ENCODE measurements at places on chromosomes 7 and 10.

- DNase-seq, result no peak
Measured at GRCh38 chr7:70778585-70778984, 353.4 kb upstream of the GALNT17 start.

GRCh38 chr7:132940084-132940483 lies 141.8 kb downstream of the CHCHD3 start:
- no peak for DNase-seq

- no peak for DNase-seq
Measured at GRCh38 chr10:21825345-21825744, 178.2 kb downstream of the DNAJC1 start.

- DNase-seq, result no peak
Measured at GRCh38 chr7:53218730-53219504, 183.5 kb downstream of the POM121L12 start.

- no peak for DNase-seq
Measured at GRCh38 chr10:122244001-122244975, 26.8 kb upstream of the BTBD16 start.

DNA sequence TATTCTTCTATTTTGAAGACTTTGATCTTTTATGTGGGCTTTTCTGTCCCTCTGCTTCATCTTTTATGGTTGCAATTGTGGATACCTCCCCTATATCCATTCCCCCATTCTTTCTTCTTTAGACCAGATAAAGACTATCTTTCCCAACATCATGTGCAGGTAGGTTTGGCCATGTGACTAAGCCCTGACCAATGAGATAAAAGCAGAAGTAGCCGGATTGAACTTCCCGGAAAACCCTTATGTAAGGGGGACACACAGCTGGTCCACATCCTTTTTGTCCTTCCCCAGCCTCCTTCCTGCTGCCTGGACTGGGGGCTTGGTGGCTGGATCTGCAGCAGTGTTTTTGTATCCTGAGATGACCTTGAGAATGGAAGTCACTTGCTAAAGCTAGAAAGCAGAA lies 33.5 kb upstream of the EXOC6 start:
- DNase-seq, result no peak

DNA sequence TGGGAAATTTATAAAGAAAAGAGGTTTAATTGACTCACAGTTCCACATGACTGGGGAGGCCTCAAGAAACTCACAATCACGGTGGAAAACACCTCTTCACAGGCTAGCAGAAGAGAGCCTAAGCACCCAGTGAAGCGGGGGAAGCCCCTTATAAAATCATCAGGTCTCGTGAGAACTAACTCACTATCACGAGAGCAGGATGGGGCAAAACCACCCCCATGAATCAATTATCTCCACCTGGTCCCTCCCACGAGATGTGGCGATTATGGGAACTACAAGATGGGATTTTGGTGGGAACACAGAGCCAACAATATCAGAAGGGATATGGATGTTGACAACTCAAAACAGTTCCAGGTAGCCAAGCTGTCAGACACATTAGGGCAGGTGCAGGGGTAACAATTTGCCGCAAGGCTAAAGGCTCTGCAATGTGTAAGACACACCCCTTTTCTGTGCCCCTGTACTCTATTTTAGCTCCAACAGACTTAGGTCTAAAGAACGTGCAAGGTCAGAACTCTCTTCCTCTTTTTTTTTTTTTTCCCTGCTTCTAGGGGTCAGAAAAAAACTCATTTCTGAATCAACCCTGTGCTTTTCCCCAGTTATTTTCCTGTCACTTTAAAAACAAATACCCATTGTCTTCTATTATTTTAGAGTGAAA lies 30.7 kb upstream of the RBM20 start:
- no peak for DNase-seq

DNA sequence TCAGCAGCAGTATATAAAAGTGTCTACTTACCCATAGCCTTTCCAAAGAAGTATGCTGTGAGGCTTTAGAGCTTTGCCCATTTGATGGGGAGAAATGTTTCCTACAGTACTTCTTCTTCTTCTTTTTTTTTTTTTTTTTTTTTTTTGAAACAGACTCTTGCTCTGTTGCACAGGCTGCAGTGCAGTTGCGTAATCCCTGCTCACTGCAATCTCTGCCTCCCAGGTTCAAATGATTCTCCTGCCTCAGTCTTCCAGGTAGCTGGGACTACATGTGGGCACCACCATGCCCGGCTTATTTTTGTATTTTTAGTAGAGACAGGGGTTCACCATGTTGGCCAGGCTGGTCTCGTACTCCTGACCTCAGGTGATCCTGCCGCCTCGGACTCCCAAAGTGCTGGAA lies 101.7 kb upstream of the TMEM26 start:
- DNase-seq, result no peak

GRCh38 chr7:138066954-138067394 lies 9.3 kb upstream of the AKR1D1 start:
- no peak for DNase-seq

DNA sequence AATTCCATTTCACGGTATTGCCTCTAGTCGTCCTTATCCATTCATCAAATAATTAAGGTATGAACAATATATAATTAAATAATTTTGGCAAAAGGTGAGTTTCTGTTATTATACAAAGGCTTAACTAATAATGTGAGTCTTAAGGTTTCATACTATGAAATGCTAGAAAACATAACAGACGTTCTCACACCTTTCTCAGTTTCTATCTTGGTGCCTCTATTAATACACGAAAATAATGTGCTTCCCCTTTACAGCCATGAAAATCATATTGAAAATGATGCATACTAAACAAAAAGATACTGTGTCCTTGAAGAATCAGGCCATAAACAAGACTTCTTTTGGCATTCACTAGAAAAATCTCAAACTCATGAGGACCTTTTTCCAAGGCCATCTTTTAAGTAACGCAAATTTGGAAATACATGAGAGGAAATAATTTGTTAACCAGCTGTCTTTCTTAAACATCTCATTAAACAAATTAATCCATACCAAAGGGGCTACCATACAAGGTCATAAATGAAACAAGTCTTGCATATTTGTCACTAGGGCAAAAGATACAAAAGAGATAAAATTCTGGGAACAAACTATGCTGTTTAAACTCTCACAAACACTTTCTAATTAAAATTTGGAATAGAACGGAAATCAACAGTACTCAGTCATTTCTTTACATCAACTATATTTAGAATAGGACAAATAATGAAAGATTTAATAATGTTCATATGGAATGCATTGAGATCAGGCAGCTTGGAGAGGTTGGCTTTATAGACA lies 53.9 kb upstream of the CAV2 start:
- DNase-seq, result no peak

DNA sequence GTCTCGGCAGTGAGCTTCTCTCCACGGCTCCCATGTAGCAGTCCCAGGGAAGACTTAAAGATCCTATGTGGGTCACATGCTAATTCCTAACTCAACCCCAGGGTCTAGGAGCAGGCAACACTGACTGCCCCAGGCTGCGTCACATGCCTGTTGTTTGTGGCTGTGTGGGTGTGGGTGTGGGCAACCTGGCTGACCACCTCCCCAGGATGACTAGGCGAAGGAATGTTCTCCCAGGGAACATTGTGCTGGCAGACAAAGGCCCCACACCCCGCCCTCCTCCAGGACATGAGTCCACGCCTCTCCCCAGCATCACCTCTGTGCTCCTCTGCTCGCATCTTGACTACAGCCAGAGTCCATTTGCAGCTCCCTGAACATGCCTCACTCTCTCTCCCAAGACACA lies 30.3 kb downstream of the SLC29A3 start:
- no peak for DNase-seq

GRCh38 chr7:24705461-24705954 lies 51.8 kb downstream of the GSDME start:
- no peak for DNase-seq

DNA sequence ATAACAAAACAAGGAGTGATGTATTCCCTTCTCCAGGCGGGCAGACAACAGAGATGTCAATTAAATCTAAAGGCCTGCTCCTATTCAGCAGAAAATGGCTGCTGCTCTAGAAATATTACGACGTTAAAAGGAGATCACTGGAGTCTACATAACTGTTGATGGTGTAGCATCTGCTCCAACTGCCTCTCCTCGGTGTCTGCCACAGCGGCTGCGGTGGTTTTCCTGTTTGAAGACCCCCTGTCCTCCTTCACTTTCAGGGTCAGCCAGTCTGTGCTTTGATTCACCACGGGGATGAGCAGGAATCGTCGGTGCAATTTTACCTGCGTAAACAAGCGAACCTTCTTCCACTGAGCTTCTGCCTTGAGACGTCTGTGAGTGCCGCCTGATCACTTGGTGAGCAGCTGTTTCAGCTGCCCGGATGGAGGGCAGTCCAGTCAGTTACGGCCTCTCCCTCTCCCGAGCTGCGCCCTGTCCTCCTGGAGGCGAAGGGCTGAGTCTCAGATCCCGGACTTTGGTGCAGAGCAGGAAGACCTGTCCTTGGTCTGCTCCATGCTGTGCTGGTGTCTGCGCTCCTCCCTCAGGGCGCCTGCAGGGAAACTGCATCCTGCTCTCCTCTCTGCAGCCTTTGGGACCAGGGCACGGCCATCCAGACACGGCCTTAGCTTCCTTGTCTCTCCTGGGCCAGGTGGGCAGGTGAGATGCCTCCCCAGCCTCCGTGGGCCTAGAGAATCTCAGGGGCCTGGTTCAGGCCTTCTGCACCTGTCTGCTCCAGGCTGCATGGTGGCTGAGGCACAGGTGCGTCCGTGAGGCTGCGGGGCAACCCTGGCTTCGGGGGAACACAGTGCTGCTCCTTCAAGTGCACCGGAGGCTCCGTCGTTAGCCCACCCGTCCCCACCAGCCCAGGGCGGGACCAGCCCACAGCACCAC lies 326.6 kb downstream of the ADARB2 start:
- DNase-seq, result no peak

DNA sequence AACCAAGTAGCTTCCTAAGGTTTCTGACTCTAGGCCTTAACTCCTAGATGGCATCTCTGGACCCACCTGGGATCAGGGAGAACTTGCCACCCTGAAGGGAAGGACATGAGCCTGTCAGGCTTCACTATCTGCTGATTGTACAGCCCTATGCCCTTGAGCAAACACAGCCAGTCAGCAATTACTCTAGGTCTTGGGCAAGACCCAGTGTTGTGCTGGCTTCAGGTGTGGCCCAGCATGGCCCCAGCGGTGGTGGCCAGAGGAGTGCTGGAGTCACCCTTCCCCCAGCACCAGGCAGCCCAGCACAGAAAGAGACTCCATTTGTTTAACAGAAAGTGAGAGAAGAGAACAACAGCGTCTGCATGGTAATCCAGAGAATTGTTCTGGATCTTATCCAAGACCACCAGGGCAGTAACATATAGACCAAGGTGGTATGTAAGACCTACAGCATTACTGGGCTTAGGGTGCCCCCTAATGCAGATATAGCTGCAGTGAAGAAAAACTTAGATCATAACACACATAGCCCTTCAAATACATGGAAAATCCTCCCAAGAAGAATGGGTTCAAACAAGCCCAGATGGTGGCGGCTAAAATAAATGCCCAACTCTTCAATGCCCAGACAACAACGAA lies 207.7 kb downstream of the MAGI2 start:
- DNase-seq, result no peak

GRCh38 chr7:69859342-69859741 lies 261.1 kb downstream of the AUTS2 start:
- no peak for DNase-seq

DNA sequence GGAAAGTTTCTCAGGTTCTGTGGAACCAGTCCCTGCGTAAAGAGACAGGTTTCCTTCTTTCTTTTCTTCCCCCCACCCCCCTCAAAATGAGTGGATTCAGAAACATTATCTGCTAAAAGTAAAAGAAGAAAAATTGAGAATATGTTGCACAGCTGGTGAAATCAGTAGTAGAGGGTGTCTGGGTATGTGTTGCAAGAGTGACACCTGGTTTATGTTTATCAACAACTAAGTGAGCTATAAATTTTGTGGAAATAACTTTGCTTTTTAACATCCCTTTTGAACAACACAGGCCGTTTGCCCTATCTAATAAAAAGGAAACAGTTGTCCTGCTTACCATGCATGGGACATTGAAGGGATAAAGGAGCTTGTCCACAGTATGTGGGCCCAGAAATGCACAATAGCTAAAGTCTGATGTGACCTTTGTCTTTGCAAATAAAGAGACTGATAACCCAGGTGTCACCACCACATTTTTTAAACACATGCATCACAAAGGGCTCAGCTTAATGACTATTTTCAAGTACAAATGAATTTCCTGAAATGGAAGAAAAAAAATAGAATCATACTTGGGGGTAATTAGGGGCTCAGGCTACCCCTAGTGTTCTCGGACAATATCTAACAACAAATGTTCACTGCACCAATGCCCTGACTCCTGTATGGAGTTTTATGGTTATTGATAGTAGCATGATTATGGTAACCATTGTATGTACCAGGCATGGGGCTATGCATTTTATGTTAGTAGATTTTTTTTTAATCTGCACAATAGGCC lies 221.7 kb upstream of the TCF7L2 start:
- DNase-seq, result no peak

GRCh38 chr7:553636-554111 lies 34.0 kb upstream of the PDGFA start:
- no peak for DNase-seq

- DNase-seq, result no peak
Measured at GRCh38 chr10:124742413-124743190, 1.6 kb downstream of the FAM53B start.

GRCh38 chr7:80942261-80943041 lies 23.6 kb upstream of the SEMA3C start:
- DNase-seq, result no peak

GRCh38 chr7:148746135-148746534 lies 47.4 kb downstream of the CUL1 start:
- DNase-seq, result no peak

- no peak for DNase-seq
Measured at GRCh38 chr7:139341776-139342226, 664 bp downstream of the FMC1 start.

DNA sequence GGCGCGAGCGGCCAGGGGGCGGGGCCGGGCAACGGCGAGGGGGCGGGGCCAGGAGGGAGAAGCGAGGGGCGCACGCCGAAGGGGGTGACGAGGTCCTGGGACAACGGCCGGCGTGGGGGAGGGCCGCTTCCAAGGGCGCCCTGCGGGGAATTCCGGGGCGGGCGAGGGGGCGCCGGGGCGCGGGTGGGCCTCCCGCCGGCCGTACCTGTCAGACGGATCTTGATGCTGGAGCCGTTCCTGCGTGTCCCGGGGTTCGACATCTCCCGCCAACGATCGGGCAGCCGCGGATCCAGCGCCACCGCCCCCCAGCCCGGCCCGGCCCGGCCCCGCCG lies 421 bp downstream of the SMURF1 start:
- no peak for DNase-seq

DNA sequence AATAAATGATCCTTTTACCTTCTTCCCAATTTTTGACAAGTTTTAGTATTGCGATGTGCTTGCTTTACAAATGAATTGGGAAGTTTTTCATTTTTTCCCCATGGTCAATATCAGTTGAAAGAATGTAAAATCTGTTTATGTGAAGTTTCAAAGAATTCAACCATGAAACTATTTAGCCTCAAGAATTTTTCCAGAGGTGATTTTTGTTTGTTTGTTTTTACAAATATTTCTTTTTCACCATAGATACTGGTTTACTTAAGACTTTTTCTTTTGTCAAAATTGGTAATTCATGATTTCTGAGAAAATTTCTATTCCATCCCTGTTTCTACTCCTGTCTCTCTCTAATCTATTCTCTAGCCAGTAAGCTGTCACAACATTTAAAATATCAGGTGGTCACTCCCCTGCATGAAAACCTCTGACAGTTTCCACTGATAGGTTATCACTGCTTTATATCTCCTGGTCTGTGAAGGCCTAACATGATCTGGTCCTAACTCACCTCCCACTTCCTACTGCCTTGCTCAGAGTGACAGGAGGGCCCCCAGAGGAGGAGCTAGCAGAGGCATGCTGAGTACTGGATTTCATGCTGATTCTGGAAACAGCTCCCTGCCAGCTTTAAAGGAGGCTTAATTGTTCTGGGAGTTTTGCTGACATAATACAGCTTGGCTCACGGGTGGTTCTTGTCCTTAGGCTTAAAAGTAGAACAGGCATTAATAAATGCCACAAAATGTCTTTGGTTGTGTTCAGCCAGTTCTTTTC lies 7.6 kb upstream of the ARMS2 start:
- no peak for DNase-seq

Measured in NCI-H2107 (cell line).